ENCODE measurements at places on chromosomes 3 and 15.

DNA sequence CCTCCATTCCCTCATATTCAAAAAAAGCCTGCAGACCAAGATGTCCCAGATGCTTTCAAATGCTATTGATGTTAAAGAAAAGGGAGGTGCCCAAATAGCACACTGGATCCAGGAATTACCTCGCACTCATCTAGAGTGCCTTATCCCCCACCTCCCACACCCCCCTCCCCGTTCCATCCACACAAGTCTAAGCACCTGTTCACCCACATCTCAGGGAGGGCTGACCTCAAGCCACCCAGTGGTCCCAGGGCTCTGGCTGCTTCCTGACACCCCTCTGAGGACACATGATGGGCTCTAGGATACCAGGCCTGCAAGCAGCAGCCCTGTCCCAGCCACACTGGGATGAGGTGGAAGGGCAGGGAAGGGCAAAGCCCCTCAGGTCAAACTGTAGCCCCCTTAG lies 4.8 kb downstream of the RBPMS2 start:
- DNase-seq = no peak

- no peak for DNase-seq
Measured at GRCh38 chr15:40043927-40044716, 5.1 kb upstream of the SRP14 start.

DNA sequence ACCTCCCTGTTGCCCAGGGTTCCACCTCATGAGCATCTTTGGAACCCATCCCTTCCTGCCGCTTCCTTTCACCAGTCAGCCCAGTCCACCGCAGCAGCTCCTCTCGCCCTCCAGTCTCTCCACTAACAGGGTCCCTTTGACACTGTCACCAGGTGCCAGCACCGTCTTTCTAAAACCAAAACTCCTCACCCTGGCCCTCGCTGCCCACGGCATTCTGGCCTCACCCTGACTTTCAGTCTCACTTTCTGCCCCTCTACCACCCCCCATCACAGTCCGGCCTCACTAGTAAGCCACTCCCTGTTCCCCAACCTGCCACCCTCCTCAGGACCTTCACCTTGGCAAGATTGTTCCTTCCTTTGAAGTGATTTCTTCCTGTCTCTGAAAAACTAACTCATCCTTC lies 4.2 kb downstream of the PPCDC start:
- DNase-seq = no peak

DNA sequence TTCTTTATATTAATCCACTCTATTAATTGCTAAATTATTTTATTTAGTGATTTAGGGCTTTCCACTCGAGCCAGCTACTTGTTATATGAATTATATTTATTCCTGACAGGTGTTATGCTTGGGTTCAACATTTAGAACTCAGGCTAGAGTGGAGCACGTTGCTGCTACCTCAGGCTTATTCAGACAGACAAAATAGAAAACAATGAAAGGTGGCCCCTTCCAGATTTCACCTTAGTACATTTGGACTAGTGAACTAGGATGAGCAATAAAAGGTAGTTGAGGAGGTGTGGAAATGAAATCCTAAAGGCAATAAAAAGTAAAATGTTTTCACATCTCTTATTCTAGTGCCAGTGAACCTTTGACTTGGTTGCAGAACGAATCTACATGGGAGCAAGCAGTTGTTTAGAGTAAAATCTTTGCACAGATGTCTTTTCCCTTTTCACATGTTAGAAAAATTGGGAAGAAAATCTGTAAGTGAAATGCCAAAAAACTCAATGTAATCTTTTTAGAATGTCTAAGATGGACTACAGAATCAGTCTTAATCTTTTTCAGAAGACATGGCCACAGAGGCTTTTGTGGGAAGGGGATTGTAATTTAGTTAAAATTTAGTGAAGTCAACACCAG lies 63.8 kb downstream of the AKAP13 start:
- DNase-seq = no peak

DNA sequence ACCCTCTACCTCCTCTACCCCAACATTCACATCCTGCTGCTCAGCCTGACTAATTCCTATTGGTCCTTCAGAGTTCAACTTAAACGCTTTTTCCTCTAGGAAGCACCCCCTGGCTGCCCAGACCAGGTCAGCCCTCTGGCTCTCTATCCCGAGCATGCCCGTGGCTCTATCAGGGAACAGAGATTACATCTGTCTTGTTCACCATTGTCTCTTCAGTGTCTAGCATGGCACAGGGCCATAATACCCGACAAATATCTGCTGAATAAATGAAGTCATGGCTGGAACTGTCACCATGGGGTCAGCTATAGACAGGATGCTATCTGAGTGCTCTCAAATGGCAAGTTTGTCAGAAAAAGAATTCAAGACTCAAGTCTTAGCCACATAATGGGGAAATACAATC lies 296.9 kb upstream of the CHRNA7 start:
- DNase-seq = no peak

GRCh38 chr3:197260491-197261163 lies 37.8 kb downstream of the DLG1 start:
- no peak for DNase-seq

DNA sequence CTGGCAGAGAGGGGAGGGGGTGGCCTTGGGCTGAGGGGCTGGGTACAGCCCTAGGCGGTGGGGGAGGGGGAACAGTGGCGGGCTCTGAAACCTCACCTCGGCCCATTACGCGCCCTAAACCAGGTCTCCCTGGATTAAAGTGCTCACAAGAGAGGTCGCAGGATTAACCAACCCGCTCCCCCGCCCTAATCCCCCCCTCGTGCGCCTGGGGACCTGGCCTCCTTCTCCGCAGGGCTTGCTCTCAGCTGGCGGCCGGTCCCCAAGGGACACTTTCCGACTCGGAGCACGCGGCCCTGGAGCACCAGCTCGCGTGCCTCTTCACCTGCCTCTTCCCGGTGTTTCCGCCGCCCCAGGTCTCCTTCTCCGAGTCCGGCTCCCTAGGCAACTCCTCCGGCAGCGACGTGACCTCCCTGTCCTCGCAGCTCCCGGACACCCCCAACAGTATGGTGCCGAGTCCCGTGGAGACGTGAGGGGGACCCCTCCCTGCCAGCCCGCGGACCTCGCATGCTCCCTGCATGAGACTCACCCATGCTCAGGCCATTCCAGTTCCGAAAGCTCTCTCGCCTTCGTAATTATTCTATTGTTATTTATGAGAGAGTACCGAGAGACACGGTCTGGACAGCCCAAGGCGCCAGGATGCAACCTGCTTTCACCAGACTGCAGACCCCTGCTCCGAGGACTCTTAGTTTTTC lies 4.9 kb downstream of the ISL2 start:
- no peak for DNase-seq

- DNase-seq = no peak
Measured at GRCh38 chr3:71718072-71718471, 7.1 kb downstream of the EIF4E3 start.

DNA sequence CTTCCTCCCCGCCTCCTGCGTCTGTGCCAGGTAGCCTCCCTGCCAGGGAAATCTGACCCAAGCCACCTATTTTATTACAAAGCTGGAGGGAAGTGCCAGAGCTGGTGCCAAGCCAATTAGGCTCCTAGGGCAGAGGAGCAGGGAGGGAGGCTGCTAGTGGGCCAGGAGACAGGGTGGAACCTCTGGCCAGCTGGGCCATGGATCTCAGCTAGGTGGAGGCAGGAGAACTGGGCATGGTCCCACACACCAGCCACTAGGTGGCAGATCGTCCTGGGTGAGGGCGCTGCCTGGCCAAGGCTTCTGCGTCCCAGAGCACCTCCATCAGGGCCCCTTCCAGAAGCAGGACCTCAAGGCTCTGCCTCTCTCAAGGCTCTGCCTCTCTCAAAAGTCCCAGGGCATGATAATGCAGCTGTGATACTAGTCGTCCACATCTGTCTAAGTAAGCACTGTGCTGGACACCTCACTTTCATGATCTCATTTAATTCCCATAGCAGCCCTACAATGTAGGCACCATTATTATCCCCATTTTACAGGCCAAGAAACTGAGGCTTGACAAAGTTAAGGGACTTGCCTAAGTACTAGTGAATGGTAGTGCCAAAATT lies 4.5 kb upstream of the RFT1 start:
- DNase-seq = peak; percentile 87

DNA sequence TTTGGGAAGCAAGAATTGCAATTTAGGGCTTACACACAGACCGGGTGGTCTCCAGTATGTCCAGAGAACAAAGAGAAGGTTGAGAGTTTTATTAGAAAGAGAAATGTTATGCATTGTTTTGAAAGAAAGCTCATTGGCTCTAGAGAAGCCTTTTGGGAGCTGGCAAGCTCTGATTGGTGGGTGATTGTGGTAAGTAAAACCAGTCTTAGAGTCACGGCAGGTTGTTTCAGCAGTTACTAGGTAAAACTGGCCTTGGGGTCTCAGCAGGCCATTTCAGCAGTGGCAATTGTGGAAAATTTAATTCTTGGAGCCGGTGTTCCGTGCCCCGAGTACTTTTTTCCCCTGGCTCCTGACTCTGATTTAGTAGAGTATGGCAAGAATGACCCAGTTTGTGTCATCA lies 78.1 kb downstream of the MRPL46 start:
- no peak for DNase-seq

- no peak for DNase-seq
Measured at GRCh38 chr15:60760646-60761504, 281.9 kb upstream of the ICE2 start.

DNA sequence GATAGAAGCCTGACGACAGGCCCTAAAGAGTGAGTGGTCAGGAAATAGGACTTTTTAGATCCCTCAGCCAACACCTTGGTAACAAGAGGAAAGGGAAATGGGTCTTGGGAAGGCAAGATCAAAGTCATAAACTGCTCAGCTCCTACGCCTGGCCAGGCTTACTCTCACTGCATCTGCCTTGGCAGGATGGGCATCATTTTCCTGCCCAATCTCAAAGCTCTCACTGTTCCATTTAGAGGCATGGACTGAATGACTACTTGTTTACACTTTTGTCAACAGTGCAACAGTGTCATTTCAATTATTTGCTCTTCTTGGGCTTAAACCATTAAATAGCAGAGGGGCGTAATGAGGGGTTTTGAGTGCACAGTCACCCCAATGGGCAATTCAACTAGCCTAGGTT lies 808.7 kb downstream of the GRM7 start:
- no peak for DNase-seq

GRCh38 chr15:93107646-93108045 lies 18.6 kb upstream of the RGMA start:
- no peak for DNase-seq

DNA sequence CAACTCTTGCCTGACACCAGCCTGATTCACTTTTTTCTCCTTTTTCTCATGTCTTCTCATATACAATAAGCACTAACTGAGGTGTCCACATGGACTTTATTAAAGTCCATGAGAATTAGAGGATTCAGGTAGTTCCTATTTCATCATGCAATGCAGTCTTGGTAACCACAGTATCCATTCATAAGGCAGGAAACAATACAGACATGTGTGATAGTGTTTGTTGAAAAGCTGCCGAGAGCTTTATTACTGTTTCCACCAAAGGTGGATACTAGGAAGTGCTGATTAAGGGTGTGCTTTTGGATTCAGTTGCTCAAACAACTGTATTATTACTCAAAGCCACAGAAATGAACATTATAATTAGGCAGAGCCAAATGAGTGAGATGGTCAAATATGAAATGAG lies 5.3 kb downstream of the CASR start:
- no peak for DNase-seq

GRCh38 chr3:174776123-174776522 lies 83.0 kb upstream of the NAALADL2 start:
- DNase-seq = no peak

- DNase-seq = no peak
Measured at GRCh38 chr3:46420931-46421330, 13.9 kb downstream of the CCRL2 start.

DNA sequence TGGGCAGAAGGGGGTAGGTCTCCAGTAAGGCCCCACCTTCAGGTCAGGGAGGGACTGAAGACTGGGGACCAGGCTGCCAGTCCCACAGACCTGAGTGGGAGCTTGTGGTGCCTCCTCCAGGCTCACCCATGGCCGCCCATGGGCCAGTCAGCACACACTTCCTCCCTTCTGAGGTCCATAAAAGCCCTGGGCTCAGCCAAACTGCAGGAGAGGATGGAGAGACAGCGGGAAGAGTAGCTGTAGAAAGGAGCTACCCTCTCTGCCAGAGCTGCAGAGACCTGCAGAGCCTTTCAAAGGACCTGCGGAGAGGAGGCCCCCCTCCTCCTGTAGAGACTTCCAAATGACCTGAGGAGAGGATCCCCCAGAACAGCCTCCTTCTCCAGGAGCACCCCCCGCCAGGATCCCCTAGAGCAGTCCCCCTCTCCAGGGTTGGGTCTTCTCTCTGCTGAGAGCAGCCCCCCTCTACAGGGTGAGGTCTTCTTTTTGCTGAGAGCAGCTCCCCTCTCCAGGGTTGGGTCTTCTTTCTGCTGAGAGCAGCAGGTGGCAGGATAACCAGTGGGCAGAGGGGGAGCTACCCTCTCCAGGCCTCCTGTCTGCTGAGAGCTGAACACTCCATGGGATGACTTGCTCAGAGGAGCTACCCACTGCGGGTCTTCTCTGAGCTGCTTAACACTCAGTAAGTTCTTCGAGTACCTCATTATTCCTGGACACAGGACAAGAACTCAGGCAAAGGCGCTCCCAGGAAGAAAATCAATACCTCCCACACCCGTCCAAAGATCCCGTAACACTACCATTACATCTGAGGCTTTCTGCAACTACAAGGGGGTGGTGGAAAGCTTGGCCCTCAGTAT lies 5.0 kb upstream of the SKIC8 start:
- no peak for DNase-seq

GRCh38 chr3:152508705-152509104 lies 240.0 kb downstream of the MBNL1 start:
- DNase-seq = no peak

DNA sequence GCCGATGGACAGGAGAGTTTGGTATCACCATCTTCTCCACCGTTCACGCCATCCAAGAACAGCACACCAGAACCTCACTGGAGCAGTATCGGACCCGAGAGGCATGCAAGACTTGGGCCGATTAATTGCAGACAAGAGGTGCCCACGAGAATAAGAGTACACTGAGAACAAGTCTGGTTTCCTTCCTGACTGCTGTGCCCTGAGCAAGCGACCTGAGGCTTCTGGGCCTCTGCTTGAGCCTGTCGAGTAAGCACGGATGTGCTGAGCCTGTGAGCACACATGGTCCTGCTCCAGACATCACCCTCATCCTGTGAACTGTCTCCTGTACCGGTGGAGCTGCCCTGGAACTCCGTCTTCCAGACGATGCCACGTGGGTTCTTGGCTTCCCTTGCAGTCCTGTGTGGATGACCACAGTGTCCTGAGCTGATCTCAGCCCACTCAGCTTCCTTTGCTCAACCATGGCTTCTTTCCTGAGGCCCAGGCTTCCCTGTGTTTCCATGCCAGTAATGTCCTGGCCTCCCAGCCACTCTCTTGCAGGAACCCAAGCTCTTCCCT lies 34.3 kb upstream of the SNRPA1 start:
- DNase-seq = no peak

GRCh38 chr15:94125156-94125555 lies 106.2 kb upstream of the MCTP2 start:
- no peak for DNase-seq

GRCh38 chr15:89554247-89554646 lies 21.0 kb upstream of the TICRR start:
- DNase-seq = no peak

- no peak for DNase-seq
Measured at GRCh38 chr15:25416693-25417092, 22.1 kb downstream of the UBE3A start.
